ENCODE measurements at places on chromosomes 1 and 21.
A peak's percentile ranks its signal among the peaks of the same experiment; 100 is the strongest.

- DNase-seq, result peak; percentile 22
These were observed 20.7 kb upstream of the LAX1 start for GRCh38 chr1:203744075-203744972.

DNA sequence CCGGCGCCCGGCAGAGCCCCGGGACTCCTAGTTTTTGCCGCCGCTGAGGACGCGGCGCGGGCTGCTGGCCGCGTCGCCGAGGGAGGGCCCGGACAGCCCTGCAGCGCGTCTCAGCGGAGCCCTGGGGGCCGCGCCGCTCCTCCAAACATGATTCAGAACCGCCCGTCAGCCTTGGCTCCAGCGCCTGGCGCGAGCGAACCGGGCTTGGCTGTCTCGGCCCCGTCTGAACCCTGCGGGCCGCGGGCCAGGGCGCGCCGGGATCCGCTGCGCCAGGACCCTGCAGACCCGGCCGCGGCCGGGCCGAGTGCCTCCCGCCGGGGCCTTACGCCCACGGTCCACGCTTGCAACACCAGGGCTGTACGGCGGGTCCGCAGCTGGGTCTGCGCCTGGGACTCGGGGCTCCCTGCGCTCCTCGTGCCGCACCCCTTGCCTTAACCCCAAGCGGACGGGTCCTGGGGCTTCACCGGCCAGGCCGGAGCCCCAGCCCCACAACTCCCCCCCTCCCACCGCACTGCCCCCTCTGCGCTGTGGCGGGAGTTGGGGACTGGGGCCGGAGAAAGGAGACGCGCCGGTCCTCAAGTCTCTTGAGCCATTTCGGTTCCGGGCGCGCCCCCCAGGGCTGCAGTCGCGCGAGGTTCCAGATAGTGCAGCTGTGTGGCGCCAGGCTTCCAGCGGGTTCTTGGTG is 48.4 kb upstream of the CD34 start:
- no peak for DNase-seq

DNA sequence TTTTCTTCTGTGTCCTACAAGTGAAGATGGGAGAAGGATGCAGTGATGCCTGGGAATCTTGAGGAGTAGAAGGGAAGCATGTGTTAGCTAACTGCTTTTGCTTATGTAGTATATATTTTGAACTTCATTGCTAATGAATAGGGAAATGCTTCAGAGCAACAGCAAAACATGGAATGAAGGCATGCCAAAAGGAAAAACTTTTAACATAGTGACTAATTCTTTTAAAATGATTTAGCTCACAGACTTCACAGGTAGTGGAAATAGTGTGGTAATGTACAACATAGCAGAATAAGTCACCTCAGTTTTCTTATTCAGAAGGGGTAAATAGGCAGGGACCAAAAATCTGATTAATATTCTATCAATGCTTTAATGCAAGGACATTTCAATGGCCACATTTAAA is 95.5 kb downstream of the LYPLAL1 start:
- DNase-seq, result no peak

GRCh38 chr1:111420377-111420776 is 7.2 kb downstream of the OVGP1 start:
- no peak for DNase-seq

DNA sequence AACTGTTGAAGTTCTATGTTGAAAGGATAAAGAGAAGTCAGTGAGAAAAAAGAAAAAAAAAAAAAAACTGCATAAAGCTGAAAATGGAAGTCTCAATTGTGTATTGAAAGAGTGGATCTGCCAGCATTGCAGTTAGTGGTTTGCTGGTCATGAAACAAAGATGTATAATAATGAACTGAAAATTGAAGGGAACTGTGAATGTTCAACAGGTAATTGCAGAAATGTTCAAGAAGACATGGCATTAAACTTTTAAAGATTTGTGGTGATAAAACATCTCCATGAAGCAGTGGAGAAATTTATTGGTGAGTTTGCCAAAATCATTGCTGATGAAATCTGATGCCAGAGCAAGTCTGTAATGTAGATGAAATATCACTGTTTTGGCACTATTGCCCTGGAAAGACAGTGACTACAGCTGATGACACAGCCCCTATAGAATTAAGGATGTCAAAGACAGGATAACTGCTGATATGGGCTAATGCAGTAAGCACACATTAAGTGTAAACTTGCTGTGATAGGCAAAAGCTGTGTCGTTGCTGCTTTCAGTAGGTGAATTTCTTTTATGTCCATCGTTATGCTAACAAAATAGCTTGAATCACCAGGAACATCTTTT is 71.0 kb downstream of the RD3 start:
- no peak for DNase-seq

GRCh38 chr1:11886986-11887665 is 28.4 kb upstream of the NPPB start:
- DNase-seq, result no peak

GRCh38 chr1:114632427-114632826 is 37.4 kb downstream of the DENND2C start:
- no peak for DNase-seq

DNA sequence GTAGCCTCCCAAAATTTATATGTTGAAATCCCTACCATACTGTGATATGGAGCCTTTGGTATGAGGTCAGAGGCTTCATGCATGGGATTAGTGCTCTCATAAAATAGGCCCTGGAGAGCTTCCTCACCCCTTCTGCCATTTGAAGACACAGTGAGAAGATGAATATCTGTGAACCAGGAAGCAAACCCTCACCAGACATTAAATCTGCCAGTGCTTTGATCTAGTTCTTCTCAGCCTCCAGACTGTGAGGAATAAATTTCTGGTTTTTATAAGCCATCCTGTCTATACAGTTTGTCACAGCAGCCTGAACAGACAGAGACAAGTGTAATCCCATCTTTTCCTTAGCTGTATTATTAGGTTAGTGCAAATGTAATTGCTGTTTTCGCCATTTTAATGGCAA is 88.4 kb downstream of the OLFML2B start:
- DNase-seq, result no peak

GRCh38 chr1:92923664-92924063 is 37.6 kb downstream of the DIPK1A start:
- no peak for DNase-seq

GRCh38 chr1:18005238-18005637 is 102.4 kb upstream of the IGSF21 start:
- no peak for DNase-seq

Data from effector memory CD8-positive, alpha-beta T cell (primary cell).